ENCODE measurements at places on chromosomes 3 and 15.

- DNase-seq: no peak
Observed at GRCh38 chr3:193865339-193865738, 270.6 kb upstream of the HES1 start.

- no peak for DNase-seq
Observed at GRCh38 chr15:63638839-63639238, 41.7 kb downstream of the FBXL22 start.

GRCh38 chr15:64732156-64732860, 43.1 kb downstream of the RBPMS2 start:
- DNase-seq: no peak

- DNase-seq: no peak
Observed at GRCh38 chr3:130707902-130708601, 38.6 kb downstream of the PIK3R4 start.

DNA sequence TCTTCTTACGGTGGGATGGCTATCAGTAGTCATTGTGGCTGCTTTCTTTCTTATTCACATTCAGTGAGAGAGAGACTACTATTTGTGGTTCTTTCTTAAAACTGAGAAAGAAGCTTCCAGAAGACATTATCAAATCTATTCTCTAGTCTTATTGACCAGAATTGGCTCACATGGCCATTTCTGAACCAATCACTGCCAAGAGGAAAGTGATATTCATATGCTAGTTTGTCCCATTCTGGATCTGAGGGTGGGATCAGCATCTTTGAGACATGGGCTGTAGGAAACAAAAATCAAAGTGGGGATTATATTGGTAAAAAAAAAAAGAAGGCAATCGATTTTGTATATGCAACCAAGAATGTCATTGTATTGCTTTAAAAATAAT, 106.4 kb upstream of the RASGRP1 start:
- no peak for DNase-seq

DNA sequence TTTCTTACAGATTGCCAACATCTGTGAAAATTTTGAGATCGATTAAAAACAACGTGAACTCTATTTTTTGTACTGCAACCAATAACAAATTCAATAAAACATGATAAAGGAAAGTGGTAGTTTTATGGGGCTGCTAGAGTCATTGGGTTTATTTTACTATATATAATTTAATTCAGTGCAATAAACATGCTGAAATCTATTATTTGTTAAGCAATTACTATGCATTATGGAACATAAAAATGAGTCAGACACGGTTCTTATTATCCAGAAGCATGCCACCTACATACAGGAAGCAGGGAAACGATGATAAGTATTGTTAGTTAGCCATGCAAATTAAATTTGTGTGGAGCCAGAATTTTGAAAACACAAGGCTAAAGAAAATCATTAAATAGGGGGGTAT, 27.2 kb downstream of the NPHP3 start:
- DNase-seq: no peak

- no peak for DNase-seq
Observed at GRCh38 chr15:52196891-52197290, 5.7 kb upstream of the GNB5 start.

All from stimulated activated CD8-positive, alpha-beta memory T cell treated with anti-CD3 and anti-CD28 coated beads, Interleukin-2, amount 100 ng/mL, for 1 hour (primary cell).